Keratinocyte (primary cell): ENCODE measurements at places on chromosomes 7 and 10.

- DNase-seq = no peak
Observed at GRCh38 chr7:92725161-92725925, 111.0 kb downstream of the CDK6 start.

DNA sequence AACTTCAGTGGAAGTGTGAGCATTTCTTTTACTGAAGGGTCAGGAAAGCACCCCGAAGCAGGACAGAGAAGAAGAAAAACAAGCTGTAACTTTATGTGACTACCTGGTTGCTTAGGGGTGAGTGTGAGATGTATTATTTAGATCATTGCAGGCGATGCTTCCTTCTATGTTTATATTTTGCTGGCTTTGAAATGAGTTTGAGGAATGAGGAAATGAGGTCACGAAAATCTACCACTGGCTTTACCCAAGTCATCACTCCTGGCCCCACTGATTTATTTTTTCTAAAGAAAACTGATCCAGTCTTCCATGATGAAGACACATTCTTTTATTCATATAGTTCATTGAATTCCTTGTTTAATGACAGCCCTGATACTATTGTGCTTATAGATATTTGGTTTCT, 716.6 kb upstream of the FZD8 start:
- DNase-seq = no peak

DNA sequence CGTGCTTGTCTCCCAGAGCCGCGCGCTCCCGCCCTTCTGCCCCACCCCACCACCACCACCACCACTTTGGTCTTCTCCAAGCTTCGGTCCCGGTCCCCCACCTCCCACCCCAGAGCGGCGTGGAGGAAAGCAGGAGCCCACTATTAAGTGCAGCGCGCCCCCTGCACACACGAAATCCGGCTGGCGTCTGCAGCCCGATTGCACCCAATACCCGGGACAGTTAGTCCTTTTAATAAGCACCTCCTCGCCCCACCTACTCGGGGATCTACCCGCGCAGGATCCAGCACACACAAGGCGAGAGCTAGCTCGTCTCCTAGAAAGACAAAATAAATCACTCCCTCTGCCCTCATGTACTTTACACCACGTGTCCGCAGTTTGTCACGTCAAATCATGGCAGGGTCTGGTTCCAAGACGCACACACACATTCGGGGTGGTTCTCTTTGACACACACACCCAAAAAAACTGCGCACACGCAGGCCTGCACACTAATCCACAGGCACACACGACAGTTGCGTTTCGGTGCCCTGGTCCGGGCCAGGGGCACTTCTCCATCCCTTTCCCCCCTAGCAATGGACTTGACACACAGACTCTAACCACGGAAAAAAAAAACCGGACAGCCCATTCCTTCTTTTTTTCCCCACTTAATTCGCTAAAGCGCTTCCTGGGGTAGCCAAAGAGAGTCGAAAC, 1.6 kb downstream of the SFMBT2 start:
- DNase-seq = no peak

DNA sequence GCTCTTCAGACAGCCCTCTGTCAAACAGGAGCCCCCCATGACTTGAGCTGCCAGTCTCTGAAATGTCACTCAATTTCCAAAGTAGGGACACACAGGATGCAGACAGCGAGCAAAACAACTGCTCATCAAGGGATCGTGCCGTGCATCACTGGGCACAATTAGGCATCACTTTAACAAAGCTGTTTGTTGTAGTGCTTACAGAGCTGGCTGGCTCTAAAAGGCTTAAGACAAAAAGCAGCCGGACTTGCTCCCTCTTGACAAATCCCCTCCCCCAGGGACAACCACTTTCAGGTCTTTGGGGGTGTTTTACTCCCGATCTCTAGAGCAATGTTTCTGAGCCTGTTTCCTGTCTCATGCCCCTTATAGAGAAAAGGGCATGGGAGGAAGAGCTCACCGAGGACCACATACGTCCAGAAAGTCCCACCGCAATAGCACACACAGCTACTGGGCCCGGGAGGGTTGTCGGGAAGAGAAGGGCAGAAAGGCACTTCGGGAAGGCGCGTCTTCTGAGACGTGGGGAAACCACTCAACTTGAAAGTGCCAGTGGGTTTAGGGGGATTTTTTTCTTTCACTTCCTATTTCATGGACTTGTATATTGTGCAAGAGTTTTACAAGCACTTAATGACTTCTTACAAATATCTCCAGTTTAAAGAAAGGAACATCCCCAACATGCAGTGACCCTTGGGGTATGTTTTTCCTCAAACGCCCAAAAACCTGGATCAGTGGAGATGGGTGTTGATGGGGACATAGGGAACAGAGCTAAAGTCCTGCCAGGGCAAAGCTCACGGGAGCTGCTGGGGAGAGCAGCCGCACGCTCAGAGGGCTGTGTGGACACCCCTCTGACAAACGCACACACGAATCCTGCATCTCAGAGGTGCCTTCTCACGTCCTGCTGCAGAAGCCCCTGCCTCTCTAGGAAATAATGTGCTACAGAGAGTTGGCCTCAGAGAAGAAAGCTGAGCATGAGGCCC, 27.1 kb downstream of the LRRC20 start:
- no peak for DNase-seq

DNA sequence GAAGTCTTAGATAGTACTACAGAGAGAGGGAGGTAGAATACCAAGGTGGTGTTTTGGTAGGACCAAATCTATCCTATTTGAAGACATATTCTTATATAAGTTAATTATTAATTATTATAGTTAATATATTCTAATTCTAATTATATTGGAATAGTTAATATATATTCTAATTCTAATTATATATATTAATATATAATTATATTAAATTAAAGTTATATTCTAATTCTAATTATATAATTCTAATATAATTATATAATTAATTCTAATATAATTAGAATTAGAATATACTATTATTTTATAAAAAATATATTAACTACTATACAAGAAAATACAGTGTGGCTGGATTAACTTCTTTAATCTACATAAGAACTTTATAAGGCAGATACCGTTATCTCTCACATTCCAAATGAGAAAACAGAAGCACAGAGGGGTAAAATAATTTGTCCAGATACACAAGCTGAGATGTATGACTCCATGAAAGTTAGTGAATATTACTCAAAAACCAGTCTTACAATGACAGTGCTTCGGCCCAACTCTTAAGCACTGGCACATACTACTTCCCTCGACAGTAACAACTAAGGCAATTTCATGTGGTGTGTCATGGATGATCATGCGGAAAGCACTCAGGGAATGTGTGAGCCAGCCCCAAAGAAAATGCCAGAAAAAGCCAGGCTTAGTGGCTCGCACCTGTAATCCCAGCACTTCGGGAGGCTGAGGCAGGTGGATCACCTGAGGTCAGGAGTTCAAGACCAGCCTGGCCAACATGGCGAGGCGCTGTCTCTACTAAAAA, 42.6 kb downstream of the TYW1B start:
- no peak for DNase-seq

DNA sequence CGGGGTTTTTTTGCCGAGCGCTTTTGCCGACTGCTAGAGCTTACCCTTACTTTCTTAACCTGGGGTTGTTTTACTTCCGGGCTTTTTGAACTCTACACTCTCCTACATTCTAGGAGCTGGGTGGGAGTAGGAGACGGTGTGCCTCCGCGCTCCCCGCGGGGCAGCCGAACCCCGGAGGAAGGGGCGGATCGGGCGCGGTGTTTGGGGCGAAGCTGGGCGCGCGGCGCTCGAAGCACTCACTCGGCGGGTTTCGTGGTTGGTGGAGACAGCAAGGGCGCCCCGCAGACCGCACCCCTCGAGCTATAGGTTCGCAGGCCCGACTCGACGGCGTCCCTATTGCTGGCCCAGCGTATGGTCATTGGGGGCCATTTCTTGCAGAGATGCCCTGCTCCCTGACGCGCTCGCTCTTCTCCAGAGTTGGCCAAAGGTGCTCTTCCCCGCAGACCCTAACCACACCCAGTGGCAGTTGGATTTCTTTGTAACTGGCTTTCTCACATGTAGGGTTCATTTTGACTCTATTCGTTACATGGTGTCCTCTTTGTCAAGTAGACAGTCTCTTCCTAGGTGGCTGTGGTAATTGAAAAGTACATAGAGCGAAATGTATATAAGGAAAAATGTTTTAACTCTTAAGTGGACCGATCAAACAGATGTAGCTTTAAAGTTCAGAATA, 364 bp downstream of the ZNF518A start:
- no peak for DNase-seq

- DNase-seq = no peak
Observed at GRCh38 chr10:130300608-130301020, 164.4 kb downstream of the GLRX3 start.

DNA sequence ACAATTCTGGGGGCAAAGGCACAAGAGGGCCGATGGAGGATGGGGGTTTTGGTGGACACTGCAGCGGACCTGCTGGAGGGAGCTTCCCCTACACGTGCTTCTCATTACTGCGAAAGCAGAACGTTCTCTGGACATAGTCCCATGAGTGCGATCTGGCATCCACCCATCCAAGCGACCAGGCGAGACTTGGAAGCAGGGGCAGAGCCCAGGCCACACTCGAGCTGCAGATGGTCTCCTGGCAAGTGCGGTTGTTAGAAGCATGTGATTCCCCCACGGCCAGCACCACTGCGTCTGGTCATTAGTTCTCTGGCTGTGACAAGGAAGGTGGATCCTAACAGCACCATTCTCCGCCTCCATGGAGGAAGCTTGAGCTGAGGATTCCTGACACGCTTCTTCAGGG, 118.4 kb upstream of the TCERG1L start:
- DNase-seq = no peak

DNA sequence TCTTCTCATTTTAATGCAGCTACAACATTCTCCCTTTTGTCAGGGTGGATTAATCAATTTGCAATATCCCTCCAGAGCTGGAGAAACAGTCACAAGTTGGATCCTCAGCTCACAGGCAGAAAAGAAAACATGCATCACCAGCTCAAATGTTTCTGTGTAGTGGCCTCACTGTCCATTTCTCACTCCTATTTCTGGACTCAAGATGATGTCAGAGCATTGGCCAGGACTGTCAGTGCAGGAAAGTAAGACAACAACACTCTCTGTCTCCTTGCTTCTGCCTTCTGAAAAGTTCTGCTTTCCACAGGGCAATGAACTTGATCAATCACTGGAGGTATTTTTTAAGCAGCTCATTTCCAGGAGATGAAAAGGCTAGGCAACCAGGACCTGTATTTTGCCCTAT, 8.2 kb upstream of the SVIL start:
- DNase-seq = no peak

- no peak for DNase-seq
Observed at GRCh38 chr10:91409869-91410637, at the start of gene HECTD2. HECTD2 (plus strand) TSS chr10:91410344; CDS start chr10:91410439, 95 bp downstream.

DNA sequence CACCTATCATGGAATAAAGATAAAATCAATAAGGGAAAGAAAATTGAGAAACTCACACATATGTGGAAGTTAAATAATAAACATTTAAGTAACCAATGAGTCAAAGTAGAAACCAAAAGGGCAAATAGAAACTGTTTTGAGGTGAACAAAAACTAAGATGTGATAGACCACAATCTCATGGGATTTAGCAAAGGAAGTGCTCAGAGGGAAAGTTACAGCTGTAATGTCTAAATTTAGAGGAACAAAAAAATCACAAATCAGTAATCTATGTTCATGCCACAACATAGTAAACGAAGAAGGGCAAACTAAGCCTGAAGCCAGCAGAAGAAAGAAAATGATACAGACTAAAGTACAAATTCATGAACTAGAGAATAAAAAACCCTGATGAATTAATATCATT, 16.3 kb downstream of the CYP3A4 start:
- DNase-seq = no peak

- DNase-seq = no peak
Observed at GRCh38 chr10:77875730-77876129, 50.8 kb downstream of the DLG5 start.

DNA sequence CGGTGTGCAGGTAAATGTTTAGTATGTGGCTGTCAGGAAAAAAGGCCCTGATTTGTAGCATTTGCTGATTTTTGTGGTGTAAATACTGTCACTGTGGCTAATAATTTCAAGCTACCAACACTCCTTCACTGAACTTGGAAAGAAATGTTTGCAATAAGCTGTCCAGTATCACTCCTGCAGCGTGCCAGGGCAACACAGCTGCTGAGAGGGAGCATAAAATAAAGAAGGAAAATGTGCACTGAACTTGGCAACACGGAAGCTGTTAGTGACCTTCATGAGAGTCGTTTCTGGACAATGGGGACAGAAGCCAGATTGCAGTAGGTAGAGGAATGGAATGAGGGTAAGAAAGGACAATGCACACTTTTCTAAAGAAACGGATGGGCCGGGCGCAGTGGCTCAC, 37.9 kb upstream of the FHIP2A start:
- no peak for DNase-seq

DNA sequence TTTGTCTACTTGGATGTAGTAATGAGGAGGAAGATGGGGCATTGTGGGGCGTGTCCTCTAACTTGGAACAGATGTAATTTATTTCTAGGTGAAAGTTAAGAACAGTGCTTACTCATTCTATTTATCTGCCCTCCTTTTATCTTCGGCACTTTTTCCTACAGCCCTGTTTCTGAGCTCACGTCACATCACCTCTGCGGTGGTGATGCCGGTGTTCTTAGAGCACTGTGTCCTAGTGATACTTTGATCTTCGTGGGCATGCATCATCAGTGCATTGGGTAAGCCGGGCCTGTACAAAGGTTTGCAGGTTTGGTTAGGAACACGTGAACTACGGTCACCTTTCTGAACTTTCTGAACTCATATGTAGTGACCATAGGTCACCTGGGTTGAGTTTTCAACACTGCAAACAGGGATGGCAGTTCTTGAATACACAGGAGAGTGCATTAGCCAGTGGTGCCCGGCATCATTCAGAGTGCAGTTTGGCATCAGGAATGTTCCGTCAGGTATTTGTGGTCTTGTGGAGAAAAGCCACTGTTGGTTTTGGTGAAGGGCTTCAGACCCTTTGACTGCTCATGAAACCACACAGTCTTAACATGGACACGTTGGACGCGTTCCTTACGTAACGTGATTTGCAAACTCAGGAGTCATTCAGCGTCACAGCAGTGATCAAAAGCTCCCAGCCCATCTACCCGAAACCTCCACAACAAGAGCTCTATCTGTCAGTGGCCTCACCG, 5.6 kb downstream of the POR start:
- DNase-seq = no peak

DNA sequence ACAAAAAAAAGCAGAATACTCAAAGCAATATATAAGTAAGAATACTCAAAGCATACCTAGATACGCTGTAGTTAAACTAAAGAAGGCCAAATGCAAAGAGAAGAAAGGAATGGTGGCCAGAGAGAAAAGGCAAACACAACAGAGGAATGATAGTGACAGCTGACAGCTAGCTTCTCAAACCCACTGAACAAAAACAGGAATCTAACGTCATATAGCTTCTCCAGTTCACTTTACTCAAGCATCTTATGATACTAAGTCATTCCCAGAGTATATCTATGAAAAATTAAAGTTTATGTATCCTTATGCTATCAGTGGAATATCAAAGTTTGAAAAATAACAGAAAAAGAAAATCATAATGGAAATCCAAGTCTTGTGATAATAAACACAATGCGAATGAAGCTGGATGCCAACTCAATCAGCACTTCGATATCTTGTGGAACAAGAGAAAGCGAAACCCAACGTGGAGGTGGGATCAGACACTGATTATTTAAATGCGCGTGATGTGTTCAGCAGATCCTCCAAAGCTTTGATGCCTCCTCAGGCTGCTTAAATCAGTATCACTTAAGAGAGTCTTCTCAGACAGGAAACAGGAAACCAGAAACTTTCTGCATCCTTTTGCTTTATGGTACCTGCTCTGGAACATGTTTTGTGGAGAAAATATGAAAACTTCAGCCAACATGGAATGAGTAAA, 102.8 kb downstream of the PIP4K2A start:
- DNase-seq = no peak

GRCh38 chr7:104175361-104175984, 32.3 kb downstream of the ORC5 start:
- no peak for DNase-seq

GRCh38 chr7:79781716-79782115, 328.2 kb upstream of the MAGI2 start:
- DNase-seq = no peak

- DNase-seq = no peak
Observed at GRCh38 chr10:75431180-75432111, at the start of gene LRMDA. LRMDA (plus strand) TSS chr10:75431624.
